ENCODE measurements at places on chromosomes 6 and 20.

GRCh38 chr6:38404355-38404754 is 235.4 kb downstream of the BTBD9 start:
- no peak for DNase-seq

DNA sequence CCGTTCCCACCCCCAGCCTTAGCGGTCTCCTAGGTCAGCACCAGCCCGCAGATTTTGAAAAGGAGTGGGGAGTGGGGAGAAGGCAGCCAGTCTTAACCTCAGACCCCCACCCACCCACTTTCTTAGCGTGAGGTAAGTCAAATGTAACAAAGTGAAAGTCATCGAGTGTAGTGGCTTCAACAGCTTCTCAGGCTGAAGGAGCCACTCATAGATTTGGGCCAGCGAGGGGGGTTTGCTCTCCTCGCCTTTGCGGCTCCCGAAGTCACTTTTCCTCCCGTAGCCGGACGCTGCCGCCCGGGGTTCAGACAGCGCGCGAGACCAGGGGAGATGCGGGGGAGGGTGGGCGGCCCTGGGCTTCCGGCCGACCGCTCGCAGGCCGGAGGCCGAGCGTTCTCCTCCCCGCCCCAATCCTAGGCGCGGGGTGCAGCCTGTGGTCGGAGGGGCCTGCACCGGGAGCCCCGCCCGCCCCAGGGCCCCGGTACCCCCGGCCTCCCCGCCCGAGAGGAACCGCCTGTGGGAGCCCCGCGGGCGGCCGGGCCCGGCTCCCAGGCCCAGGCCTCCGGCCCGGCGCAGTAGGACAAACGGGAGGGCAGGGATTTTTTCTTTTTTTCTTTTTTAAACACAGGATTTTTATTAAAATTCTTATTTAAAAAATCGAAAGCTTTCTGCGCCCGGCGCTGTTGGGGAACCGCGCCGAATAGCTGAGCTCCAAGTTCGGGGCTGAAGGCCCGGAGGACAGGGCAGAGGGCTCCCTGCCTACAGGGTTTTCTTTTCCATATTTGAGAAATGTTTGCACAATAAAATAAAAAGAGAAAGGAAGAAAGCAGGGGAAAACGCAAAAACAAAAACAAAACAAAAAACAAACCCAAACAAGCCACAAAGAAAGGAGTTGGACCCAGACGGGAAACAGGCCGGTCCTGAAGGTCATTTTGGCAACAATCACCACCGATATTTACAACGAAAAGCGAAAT is 3.2 kb downstream of the NKX2-2 start:
- no peak for DNase-seq

- no peak for DNase-seq
Measured at GRCh38 chr6:75657327-75657726, 55.6 kb downstream of the SENP6 start.

DNA sequence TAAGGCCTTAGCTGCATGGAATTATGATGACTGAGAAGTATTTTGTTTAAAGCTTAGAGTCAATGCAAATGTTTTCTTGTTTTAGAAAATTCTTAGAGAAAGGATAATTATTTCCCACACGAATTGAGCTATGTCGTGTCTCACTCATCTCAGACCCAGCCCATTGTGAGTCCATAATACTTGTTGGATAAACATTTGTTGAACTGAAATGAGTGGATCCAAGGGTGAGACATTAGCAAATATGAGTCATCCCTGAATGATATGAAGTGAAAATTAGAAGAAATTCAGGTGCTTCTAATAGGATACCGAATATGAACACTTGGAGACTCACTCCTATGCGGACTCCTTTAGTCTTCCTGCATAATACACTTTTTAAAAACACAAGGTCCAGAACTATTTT is 41.6 kb upstream of the ARMC2 start:
- DNase-seq, result no peak

DNA sequence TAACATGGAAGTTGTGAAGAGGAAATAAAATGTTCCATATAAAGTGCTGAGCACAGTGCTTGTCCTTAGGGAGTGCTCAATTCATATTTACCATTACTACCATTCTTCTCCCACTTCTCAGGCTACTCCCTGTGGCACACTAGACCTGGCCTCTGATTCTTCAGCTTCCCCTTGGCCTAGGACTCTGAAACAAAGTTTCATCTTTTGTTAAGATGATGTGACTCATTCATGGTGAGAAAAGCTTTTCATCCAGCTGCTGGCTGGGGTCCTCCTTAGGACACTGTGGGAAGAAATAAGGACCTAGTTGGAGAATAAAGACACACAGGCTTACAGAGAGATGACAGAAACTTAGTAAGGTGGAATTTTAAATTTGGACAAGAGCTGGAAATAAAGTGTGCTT is 314.8 kb downstream of the CDC5L start:
- no peak for DNase-seq

GRCh38 chr6:64254558-64254957 is 619.0 kb downstream of the PHF3 start:
- no peak for DNase-seq

GRCh38 chr6:40809627-40810026 is 222.5 kb upstream of the LRFN2 start:
- DNase-seq, result no peak

DNA sequence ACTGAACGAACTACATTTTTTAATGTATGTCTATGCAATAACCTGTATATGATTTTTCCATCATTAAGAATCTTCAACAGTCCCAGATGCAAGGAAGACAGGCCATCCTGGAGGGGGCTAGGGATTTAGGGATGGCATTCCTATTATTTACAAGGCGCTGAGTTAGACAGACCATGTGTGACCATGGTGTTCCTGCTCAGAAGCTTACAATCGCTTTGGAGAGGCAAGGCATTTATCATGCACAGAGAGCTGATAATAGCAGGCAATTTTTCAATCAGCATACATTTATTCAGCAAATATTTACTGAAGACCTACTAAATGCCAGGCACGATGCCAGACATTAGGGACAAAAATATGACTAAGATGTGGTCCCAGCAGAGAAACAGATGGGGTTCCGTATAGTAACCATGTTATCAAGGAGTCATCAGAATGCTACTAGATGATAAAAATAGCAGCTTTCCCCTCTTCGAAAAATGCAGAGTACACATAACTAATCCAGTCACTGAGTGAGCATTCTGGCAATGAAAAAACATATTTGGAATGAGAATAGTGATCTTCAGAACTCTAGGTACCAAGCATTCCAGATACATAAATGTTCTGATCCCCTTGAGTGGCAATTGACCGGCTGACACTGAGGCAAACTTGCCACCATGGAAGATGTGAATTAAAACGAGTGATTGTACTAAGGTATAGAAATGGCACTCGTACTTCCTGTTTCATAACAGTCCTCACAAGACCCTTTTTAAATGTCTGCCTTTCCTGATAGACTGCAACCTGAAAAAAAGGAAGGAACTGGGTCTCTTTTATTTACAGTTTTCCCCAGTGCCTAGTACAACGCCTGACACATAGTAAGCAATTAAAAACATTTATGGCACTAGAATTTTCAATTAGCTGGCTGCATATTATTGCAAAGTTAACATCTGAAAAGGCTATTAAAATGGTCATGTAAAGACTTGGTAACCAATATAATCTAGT is 135.7 kb downstream of the ATXN1 start:
- no peak for DNase-seq

- DNase-seq, result no peak
Measured at GRCh38 chr6:106163446-106163965, 77.4 kb downstream of the PRDM1 start.

DNA sequence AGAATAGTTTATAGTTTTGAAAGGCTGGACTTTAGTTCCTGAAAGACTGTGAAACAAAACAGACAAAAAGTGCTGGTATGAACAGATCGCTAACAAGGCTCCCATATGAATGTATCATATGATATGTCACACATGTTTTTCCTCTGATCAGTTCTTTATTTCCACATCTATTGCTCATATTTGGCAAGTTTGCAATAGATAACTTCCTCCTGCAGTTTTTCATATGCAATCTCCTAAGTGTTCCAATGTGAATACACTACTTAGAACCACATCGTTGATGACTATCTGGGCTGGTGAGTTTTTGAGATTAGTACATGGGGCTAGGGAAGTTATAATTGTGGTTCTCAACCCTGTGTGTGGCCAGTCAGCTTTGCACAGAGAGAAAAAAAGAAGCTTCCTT is 23.1 kb downstream of the CRYBG1 start:
- DNase-seq, result no peak

GRCh38 chr6:7107578-7108195 is at the start of gene RREB1:
RREB1 (plus strand) TSS chr6:7107961; CDS start chr6:7181912, 73,951 bp downstream.
- no peak for DNase-seq

DNA sequence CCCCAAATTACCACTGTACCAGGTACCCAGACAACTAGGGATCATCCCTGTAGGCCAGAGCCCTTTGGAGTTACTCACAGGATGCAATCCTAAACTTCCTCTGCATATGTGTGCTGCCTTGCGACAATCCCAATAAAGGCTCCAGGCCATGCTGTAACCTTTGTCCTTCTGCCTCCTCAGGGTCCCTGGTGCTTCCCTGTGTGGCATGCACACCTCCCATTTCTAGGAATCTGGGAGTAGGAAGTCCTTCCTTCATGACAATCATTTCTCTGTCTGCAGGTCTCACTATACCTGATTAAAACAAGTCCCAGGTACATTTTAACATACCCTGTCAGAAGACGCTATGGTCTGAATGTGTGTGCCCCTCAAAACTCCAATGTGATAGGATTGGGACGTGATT is 37.0 kb upstream of the MCUR1 start:
- no peak for DNase-seq

GRCh38 chr6:33128318-33128717 is 52.5 kb downstream of the HLA-DPB1 start:
- no peak for DNase-seq

DNA sequence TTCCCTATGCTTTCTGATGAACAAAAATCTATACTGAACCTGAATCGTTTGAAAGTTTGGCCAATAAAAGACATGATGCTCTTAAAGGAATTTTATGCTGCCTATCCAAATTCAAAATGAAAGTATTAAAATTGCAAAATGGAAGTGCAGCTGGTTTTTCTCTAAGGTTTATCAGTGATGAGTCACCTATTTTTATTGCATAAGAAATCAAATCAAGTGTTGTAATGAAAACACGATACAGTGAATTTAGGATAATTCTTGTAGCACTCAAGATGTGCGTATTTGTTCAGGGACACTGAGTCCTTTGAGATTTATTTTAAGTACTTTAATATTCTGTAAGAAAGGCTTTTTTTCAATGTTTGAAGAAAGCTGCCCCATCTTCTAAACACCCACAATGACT is 409.5 kb downstream of the ADGRB3 start:
- DNase-seq, result no peak

GRCh38 chr6:32087574-32088486 is 21.3 kb downstream of the TNXB start:
- DNase-seq, result no peak

DNA sequence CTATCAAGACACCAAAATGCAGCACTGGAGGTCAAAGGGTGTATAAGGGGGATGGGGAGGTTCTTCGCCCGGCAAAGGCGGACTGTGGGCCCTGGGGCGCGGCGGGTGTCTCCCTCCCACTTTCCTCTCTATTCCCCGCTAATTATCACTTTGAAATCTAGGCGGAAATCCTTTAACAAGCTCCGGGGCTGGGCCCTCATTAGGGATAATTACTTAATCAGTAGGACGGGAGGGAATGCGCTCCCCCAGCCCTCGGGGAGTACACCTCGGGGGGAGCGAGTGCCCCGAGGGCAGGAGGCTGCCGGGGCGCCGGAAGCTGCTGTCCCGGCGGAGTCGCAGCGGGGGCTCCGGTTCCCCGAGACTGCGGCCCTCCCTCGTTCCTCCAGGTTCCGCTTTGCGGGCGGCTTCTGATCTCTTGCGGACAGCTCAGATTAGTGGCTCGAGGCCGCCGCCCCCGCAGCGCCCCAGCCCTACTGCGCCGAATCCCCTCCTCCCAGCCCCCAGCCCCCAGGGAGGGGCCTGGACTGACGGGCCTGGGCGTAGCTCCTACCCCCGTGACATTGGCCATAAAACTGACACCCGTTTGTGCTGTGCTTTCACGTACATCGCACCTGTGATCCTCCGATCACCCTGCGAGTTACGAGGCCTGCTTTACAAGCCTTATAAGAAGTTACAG is 14.7 kb downstream of the MUCL3 start:
- peak; percentile 4 for DNase-seq

DNA sequence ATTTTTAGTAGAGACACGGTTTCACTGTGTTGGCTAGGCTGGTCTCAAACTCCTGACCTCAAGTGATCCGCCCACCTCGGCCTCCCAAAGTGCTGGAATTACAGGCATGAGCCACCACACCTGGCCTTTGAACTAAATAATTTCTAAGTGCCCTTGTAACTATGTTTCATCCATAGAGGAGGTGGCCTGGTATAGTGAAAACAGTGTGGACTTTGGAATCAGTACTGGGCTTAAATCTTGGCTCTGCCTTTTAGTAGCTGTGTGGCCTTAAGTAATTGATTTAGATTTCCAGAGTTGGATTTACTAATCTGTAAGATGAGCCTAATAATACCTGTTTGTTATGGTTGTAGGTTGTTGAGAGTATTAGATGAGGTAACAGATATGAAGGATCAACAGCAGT is 14.2 kb upstream of the TGM3 start:
- DNase-seq, result no peak

DNA sequence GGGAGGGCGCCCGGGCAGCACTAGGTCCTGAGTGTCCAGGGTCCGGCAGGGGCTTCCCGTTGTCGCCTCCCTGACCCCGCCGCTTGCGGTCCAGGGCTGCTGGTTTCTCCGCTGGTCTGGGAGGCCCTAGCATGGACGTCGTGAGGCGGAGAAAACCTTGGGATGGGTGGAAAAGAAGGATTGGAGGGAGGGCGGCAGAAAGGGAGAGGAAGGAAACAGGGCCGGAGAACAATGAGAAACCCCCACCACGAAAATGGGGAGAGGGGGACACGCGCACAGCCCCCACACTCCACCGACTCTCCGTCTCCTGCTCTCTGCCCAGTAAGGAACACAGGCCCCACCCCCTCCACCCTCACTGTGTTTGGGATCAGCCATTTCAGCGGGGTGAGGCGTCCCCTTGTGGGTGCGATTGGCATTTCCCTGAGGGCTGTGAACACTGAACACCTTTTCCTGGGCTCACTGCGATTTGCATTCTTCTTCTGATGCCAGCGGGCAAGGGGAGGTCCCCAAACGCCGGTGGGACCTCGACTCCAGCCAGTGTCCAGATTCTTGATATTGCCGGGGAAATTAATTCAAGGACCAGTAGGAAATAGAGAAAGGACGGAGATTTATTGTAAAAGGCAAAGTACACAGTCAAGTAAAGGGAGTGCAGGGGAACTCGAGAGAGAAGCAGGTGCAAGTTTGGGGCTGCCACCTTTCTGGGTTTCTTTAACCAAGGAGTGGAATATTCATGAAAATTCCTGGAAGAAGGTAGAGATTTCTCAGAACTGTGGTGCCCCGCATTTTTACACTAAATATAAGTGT is 3.3 kb upstream of the RAET1G start:
- peak; percentile 29 for DNase-seq

Measured in NCI-H1417 treated with DMSO at 0.1 percent for 48 hours (cell line).